ENCODE measurements at places on chromosomes 1 and 21.

DNA sequence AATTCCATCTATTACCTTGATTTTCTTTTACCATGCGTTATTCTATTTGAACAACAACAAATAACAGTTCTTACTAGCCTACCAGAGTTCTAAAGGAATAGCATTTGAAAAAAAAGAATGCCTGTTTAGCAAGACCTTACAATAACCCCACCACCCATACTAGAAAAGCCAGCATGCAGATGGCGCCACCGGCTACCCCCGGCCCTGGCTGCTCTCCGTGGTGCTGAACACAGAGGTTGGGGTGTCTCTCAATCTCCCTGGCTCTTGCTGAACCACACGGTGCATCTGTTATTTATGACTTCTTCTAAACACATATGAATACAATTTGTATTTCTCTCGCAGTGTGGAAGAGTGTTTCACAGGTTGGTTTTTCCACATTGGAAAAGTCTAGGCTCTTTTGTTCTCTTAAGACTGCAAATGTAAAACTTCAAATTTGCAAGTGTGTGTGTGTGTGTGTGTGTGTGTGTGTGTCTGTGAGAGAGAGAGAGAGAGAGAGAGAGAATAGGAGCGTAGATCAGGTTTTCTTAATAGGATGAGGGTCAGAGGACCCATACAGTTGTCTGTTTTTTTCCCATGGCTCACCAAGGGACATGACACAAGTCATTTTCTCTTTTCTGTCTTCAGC is 13.6 kb downstream of the GRIK3 start:
- DNase-seq = no peak

- DNase-seq = no peak
Observed at GRCh38 chr1:67570486-67571143, 114.4 kb upstream of the GADD45A start.

- DNase-seq = no peak
Observed at GRCh38 chr1:229947968-229948367, 119.1 kb upstream of the GALNT2 start.

DNA sequence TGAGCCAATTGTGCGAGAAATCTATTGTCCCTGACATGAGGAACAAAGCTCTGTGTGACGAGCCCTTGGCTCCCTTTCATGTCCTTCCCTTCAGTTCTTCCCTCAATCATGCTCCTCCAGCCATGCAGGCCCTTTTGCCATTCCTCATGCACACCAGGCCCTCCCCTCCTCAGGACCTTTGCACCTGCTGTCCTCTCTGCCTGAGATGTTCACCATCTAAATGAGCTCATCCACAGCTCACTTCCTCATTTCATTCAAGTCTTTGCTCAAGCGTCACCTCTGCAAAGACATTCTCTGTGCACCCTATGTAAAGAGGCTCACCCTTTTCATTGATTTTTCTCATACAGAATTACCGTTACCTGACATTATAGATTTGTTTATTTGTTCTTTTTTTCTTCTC is 43.7 kb downstream of the C8B start:
- DNase-seq = no peak

DNA sequence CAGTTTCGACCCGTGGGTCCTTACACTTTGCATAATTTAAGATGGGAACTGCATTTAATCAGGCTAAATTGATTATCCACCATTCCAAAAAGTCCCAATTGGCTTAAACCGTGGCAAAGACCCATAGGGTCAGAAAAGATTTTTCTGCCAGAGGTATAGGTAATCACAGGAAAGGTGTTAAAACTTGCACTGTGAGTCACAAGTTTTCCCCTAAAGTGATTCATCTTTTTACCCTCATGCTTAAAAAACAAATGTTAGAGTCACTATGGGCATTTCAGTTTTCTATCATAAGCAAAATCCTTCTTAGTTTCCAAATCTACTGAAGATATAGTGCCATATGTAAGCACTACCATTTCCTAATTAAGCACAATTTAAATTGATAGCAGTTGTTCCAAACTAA is 1079.8 kb downstream of the ADGRL2 start:
- DNase-seq = no peak

- DNase-seq = no peak
Observed at GRCh38 chr1:97114842-97115241, 393.3 kb downstream of the PTBP2 start.

DNA sequence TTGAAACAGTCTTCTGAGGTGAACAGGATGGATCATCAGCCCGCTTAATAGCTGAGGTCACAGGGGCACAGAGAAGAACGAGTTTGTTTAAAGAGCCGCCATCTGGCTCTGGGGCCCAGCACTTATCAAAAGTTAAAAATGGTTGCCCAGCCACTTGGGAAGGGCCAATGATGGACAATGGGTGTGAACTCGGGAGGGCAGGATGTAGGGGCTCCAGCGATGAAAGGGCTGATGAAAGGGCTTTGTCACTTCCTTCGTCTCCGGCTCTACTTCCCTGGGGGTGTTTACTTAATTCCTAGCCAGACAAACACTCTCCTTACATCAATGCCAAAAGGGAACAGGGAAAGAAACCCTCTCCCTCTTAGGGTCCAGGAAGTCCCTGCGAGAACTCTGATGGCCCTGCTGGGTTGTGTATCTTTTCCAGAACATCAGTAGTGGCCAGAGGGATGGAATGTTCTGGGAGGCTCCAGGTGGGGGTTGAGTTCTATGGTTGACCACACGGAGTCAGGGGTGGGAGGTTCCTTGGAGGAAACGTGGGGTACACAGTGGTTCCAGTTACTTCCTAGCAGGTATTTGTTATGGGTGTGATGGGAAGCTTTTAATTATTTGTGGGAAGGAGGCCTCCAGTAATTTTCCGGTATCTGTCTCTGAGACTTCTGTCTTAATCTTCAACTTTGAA is 9.0 kb upstream of the ABCG1 start:
- no peak for DNase-seq

DNA sequence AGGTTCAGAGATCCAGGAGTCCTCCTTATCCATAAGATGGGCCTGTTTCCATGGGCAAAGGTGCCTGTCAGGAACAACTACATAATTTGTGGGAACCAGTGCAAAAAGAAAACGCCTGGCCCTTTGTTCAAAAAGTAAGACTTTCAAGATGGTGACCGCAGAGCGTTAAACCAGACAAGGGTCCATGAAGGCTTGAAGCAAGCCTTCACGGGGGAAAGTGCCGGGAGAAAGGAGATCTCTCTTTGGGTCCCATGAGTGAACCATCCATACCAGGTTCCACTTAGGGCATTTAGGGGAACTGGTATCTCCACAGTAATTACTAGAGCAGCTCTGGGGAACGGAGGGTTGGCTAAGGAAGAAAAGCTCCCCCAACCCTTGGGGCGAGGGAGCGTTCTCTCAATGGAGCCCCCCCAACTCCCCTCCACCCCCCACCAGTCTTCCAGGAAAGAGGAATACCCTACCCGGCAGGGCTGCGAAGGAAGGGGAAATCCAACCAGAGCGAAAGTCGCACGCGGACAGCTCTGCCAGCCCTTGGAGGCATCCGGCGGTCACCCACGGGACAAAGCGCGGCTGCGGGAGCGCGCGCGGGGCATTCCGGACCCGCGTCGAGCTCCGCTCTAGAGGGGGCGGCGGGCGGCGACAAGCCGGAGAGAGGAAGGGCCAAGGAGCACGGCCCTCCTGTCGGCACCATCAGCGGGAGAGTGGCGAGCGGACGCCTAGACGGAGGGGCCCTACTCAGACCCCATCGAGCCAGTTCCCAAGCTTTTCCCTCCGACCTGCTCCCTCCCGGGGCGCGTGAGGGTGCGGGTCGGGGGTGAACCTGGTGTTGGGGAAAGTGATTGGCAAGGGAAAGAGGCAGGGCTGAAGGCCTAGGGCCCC is 687 bp upstream of the RASSF5 start:
- DNase-seq = peak; percentile 57

DNA sequence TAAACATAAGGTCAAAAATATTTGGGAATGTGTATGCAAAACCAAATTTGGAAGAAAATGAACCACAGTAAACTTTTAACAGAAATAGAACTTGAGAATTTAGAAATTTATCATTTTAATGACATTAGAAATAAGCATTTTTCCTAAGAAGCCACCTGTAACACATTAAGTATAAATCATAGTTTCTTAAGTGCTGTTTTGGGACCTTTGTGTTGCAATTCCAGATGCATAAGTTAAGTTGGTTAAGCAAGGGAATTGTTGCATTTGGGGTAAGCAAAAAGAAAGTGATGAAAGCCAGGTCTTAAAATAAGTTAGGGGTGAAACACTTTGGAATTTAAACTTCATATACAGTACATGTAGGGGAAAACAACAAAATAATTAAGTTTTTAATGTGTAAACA is 49.8 kb downstream of the CDKN2C start:
- no peak for DNase-seq

- DNase-seq = no peak
Observed at GRCh38 chr1:31657020-31657804, 12.5 kb upstream of the PEF1 start.

DNA sequence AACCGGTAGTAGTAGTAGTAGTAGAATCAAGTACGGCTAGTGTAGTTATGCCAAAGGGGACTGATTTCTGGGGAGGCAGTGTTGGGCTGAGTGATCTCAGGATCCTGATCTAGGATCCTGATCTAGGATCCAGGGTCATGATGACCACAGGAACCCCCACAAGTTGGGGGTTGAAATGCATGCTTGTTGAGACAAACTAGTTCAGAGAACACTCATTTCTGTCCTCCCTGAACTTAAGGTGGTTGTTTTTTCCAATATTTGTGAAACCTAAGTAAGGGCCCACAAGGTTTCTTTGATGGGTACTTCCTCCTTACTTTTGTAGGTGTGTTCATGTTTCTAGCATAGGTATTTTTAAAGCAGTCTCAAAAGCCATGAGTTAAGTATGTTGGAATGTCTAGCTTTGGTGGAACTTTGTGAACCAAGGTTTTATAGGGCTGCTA is 33.9 kb upstream of the PDC start:
- DNase-seq = peak; percentile 9

GRCh38 chr1:202728951-202729350 is 18.7 kb upstream of the SYT2 start:
- DNase-seq = no peak

DNA sequence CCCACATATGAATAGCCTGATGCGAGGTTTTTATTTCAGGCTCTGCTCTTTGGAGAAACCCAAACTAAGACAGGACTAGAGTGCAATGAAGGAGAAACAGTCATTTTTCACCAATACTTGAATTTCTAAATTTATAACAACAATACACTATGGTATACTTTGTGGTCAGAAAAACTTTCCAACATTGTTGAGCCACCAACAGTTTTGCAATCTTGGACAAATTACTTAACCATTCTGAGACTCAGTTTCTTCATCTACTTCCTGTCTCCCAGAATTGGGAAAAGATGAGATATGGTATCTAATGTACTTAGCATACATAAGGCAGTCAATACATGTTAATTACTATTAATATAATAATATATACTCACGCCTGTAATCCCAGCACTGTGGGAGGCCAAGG is 519.8 kb upstream of the PLXNA2 start:
- no peak for DNase-seq

DNA sequence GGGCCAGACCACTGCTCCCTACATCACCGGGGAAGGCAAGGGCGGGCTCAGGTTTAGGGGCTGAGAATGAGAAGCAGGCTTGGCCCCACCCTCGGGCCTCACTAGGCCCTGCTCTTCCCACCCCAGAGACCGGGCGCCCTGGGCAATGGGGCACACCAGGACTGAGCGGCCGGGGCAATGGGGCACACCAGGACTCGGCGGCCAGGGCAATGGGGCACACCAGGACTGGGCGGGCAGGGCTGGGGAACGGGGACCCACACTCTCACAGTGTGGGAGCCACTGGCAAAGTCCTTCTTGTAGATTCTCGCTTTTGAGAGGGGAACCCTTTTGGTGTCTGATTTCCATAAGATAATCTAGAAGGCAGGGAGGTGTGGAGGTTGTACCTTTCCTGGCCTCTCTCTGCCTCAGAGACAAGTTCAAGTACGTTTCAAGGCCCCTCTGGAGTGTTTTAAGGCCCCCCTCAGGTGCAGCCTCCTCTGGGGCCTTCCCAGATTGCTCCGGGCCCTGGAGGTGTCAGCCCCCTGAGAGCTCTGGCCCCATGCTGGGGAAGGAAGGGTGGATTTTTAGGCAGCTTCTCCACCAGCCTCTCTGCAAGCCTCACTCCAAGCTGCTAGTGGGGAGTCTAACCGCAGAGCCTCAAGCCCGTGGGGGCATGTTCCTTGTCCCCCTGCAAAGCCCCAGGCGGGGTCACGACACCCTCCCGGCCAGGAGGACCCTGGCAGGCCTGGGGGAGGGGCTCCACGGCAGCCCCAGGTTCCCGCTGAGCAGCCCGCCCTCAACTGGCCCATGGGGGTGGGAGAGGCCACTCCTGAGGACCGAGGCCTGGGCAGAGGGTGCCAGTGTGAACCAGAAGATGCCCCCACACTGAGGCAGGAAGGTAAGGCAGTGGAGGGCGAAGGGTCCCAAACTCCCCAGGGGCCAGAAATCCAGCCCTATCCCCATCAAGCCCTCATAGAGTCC is 66.2 kb downstream of the ARHGEF16 start:
- DNase-seq = no peak

Data from stimulated activated naive CD8-positive, alpha-beta T cell treated with anti-CD3 and anti-CD28 coated beads, Interleukin-15, amount 100 ng/mL, for 72 hours (primary cell).